Liver (tissue), 10 donors: ENCODE measurements at places on chromosomes 3 and 15.
A peak's percentile ranks its signal among the peaks of the same experiment; 100 is the strongest.

- H3K36me3 ChIP-seq, result peaks cover 6% of the 10 kb centered on the region
- H3K4me3 ChIP-seq, result no peak overlapping the region
- H3K27me3 ChIP-seq, result no peaks in the 10 kb centered on the region
- H3K4me1 ChIP-seq, result no peaks in the 10 kb centered on the region
These were observed 18.0 kb downstream of the KLHL24 start for GRCh38 chr3:183653209-183654064.

GRCh38 chr15:74777769-74778598 is 3.9 kb upstream of the CSK start:
- H3K4me3 ChIP-seq, result no peak overlapping the region
- H3K27me3 ChIP-seq, result no peaks in the 10 kb centered on the region
- peaks cover 40% of the 10 kb centered on the region for H3K4me1 ChIP-seq
- peak overlapping the region; percentile 44 for H3K27ac ChIP-seq
- H3K36me3 ChIP-seq, result no peaks in the 10 kb centered on the region

DNA sequence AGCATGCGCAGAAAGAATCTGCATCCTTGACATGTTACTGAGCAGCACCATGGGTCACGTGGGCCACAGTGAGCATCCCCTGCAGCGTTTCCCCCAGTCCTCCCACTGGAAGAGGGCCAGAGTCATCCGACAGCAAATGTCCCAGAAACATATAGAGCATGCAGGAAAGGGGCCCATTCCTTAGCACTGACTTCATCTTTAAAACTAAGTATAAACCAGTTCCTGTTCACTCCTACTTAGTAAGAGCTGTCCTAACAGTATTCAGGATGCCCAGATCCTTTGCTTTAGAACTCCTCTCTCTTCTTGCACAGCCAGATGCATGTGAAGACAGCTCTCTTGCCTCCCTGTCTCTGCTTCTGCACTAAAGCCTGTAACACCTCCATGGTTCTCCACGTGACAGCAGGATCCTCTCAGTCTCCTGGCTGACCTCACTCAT is 79.3 kb upstream of the OXTR start:
- no peaks in the 10 kb centered on the region for H3K36me3 ChIP-seq
- no peaks in the 10 kb centered on the region for H3K27me3 ChIP-seq
- no peaks in the 10 kb centered on the region for H3K4me1 ChIP-seq
- no peak for DNase-seq

DNA sequence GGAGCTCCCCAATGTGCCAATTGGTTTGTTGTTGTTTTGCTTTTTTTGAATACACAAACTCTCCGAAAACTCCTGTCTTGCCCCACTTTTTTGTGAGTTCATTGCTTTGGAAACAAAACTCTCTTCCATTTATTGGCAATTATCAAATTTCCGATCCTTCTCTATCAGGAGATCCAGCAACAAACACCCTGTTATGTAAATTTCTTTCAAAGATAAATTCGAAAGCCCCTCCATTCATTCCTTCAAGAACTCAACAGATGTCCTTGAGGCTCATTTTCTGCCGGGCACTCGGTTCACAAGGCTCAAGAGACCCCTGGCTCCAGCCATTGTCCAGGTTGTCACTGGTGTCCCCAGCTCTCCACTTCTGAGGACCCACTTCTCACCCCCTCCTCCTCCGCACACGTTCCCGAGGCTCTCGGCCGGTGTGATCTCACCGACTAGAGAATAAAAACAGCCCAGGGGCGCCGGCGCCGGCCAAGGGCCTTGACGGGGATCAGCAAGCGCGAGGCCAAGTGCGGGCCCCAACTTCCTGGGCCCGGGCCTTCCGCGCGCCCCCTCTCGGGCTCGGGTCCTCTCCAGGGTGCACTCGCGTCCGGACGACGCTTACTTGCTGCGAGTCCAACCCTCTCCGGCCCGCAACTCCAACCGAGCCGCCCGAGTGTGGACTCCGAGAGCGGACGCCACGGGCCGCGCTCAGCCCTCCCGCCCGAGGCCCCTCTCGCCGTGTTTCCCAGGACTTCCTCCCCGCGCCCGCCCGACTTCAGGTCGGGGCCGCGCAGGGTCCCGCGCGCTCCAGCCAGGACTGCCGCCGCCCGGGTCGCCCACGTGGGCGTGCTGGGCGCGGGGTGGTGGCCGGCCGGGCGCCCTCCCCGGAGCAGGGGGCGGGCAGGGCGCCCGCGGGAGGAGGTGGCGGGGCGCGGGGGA is 533 bp upstream of the SMAD3 start:
- peak overlapping the region; percentile 82 for H3K4me3 ChIP-seq
- no peaks in the 10 kb centered on the region for H3K27me3 ChIP-seq
- H3K27ac ChIP-seq, result peak overlapping the region; percentile 95
- H3K4me1 ChIP-seq, result peaks cover 37% of the 10 kb centered on the region
- DNase-seq, result no peak

- H3K27ac ChIP-seq, result no peak overlapping the region
- H3K36me3 ChIP-seq, result no peaks in the 10 kb centered on the region
- H3K27me3 ChIP-seq, result no peaks in the 10 kb centered on the region
- DNase-seq, result no peak
These were observed 157.9 kb downstream of the MEX3B start for GRCh38 chr15:81887912-81888311.

GRCh38 chr15:77480859-77481633 is 60.4 kb downstream of the HMG20A start:
- H3K4me1 ChIP-seq, result no peaks in the 10 kb centered on the region
- H3K4me3 ChIP-seq, result no peak overlapping the region
- no peak for DNase-seq
- H3K27ac ChIP-seq, result no peak overlapping the region
- H3K36me3 ChIP-seq, result peaks cover 31% of the 10 kb centered on the region

DNA sequence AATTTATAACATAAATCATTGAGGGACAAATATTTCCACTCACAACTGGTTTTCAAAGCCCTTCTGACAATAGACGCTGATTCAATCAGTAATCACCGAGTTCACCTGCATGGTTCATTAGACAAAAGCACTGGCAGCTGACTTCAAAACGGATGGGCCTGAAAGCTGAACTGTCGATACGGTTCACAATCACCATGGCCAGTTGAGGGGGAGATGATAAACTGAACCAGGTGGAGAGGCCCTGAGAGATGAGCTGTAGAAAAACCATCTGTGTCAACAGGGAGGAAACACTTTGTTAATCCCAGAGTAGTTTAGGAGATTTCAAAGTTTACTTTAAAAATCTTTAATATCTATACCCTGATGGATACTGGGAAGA is 75.0 kb downstream of the PEX5L start:
- no peak for DNase-seq
- no peaks in the 10 kb centered on the region for H3K4me1 ChIP-seq
- no peaks in the 10 kb centered on the region for H3K36me3 ChIP-seq

DNA sequence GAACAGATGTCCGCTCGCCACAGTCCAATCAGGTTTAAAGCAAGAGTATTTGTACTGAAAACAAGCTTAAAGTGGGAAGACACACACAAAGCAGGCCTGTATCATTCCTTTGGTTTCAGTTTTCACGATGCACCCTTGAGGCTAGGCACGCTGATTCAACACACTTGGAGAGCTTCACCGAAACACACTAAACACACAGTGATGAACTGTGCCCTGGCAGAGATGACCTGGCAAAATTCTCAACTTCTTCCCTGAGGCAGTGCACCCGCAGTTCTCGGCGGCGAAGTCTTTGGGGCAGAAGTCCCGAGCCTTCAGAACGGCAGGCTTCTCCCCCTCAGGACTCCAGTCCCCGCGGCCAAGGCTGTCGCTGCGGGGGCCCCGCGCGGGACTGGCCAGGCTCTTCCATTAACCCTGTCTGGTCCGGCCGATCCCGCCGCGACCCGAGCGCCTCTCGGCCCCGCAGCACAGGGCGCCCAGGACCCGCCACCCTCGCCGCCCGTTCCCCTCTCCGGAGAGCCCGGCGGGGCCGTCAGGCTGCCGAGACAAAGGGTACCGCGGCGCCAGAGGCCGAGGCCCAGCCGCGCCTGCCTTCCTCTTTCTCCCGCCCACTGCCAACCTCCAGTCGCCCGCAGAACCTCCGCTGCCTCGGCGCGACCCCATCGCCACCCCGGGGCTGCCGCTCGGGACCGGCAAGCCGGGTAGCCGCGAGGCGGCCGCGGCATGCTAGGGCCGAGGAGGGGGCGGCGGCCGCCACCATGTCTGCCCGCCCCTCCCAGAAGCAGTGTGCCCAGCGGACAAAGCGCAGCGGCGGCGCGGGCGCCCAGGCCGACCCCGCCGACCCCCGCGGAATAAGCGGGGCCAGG is 792 bp downstream of the GABPB1 start:
- H3K4me3 ChIP-seq, result peak overlapping the region; percentile 98
- H3K36me3 ChIP-seq, result no peaks in the 10 kb centered on the region
- H3K4me1 ChIP-seq, result peaks cover 38% of the 10 kb centered on the region
- peak; percentile 69 for DNase-seq

GRCh38 chr3:24521420-24522145 is 26.9 kb upstream of the THRB start:
- no peaks in the 10 kb centered on the region for H3K27me3 ChIP-seq
- H3K36me3 ChIP-seq, result no peaks in the 10 kb centered on the region
- peak overlapping the region; percentile 50 for H3K4me3 ChIP-seq
- H3K27ac ChIP-seq, result peak overlapping the region; percentile 59

GRCh38 chr3:161905520-161906132 is 409.0 kb downstream of the OTOL1 start:
- H3K36me3 ChIP-seq, result no peaks in the 10 kb centered on the region
- H3K4me3 ChIP-seq, result no peak overlapping the region
- DNase-seq, result no peak
- no peak overlapping the region for H3K27ac ChIP-seq
- H3K4me1 ChIP-seq, result no peaks in the 10 kb centered on the region

DNA sequence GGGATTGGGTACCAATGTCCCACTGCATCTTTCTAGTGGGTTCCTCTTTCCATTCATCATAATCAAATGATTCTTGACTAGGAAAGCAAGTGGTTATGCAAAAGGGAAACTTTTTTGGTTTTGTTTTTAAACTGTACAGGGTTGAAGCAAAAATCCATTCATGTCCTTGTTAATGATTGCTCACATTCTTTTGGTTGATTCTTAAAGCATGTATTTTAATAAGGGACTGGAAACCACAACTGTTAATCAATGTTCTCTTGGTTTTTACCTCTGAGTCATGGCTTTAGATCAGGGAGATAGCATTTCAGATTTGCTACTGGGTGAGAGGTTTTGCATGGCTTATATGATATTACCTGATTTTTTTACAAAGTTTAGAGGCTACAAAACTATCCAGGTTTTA is 371.7 kb upstream of the RGMA start:
- no peaks in the 10 kb centered on the region for H3K36me3 ChIP-seq
- no peak for DNase-seq
- peaks cover 2% of the 10 kb centered on the region for H3K27me3 ChIP-seq
- no peaks in the 10 kb centered on the region for H3K4me1 ChIP-seq
- no peak overlapping the region for H3K27ac ChIP-seq

GRCh38 chr3:25663347-25663868 is 1.3 kb downstream of the TOP2B start:
- H3K4me3 ChIP-seq, result peak overlapping the region; percentile 59
- peaks cover 17% of the 10 kb centered on the region for H3K4me1 ChIP-seq
- H3K27ac ChIP-seq, result peak overlapping the region; percentile 94
- H3K36me3 ChIP-seq, result no peaks in the 10 kb centered on the region
- DNase-seq, result peak; percentile 41

DNA sequence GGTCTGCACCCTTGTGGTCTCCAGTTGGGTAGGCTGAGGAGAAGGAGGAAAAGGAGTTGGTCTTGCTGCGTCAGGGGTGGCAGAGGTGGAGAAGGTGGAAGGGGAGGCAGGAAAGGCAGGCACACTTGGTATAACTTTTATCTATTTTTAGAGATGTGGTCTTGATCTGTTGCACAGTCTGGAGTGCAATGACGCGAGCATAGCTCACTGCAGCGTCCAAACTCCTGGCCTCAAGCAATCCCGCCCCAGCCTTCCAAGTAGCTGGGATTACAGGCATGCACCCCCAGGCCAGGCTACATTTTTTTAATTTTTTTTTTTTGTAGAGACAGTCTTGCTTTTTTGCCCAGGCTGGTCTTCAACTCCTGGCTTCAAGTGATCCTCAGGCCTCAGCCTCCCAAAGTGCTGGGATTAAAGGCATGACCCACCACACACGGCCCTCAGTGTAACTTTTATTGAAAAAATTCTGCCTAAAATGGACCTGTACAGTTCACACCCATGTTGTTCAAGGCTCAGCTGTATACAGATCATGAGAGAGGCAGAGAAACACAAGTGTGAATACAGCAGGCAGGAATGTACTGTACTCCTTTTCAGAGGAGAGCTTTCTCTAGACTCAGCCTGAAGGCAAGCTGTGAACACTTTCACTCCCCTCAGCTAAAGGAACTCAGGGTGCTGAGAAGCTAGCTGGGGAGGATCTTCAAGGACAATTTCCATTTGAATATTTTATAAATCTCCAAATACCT is 2.1 kb upstream of the RHOV start:
- no peak overlapping the region for H3K4me3 ChIP-seq
- H3K27me3 ChIP-seq, result no peaks in the 10 kb centered on the region
- no peak overlapping the region for H3K27ac ChIP-seq
- H3K36me3 ChIP-seq, result no peaks in the 10 kb centered on the region

GRCh38 chr3:42035816-42036482 is 55.2 kb upstream of the TRAK1 start:
- no peaks in the 10 kb centered on the region for H3K27me3 ChIP-seq
- DNase-seq, result no peak
- peak overlapping the region; percentile 78 for H3K27ac ChIP-seq
- no peaks in the 10 kb centered on the region for H3K36me3 ChIP-seq
- no peak overlapping the region for H3K4me3 ChIP-seq

DNA sequence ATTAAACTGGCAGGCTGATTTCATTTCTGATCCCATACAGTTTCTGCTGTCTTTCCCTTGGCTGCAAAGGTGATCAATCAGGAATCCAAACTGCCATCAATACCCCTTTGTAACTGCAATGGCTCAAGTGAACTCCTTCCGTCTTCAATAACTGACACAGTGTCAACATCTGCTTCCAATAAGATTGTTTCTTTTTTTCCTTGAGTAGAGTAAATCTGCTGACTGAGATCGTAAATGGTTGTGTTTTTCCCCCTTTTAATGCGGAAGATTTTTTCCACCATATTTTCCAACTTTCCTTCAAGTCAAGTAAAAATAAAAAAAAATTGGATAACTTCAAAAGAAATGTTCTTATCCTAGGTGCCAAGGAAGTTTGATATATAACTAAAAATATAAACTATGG is 48.7 kb downstream of the VGLL3 start:
- H3K27me3 ChIP-seq, result peaks cover 2% of the 10 kb centered on the region
- H3K4me3 ChIP-seq, result no peak overlapping the region
- H3K27ac ChIP-seq, result no peak overlapping the region
- H3K36me3 ChIP-seq, result no peaks in the 10 kb centered on the region

- H3K27me3 ChIP-seq, result no peaks in the 10 kb centered on the region
- H3K36me3 ChIP-seq, result no peaks in the 10 kb centered on the region
- H3K4me3 ChIP-seq, result no peak overlapping the region
- no peak overlapping the region for H3K27ac ChIP-seq
- H3K4me1 ChIP-seq, result no peaks in the 10 kb centered on the region
These were observed 19.1 kb downstream of the KLHL6 start for GRCh38 chr3:183536238-183536880.

- DNase-seq, result no peak
- no peaks in the 10 kb centered on the region for H3K27me3 ChIP-seq
- H3K4me1 ChIP-seq, result peaks cover 6% of the 10 kb centered on the region
- no peaks in the 10 kb centered on the region for H3K36me3 ChIP-seq
These were observed 108.4 kb downstream of the PTPRG start for GRCh38 chr3:61669668-61670299.

GRCh38 chr3:51622868-51623267 is 48.2 kb upstream of the TEX264 start:
- no peaks in the 10 kb centered on the region for H3K27me3 ChIP-seq
- peaks cover 3% of the 10 kb centered on the region for H3K36me3 ChIP-seq
- no peak overlapping the region for H3K27ac ChIP-seq
- no peak overlapping the region for H3K4me3 ChIP-seq
- H3K4me1 ChIP-seq, result peaks cover 42% of the 10 kb centered on the region

- H3K27ac ChIP-seq, result no peak overlapping the region
- DNase-seq, result no peak
- no peaks in the 10 kb centered on the region for H3K36me3 ChIP-seq
- H3K4me3 ChIP-seq, result no peak overlapping the region
- peaks cover 16% of the 10 kb centered on the region for H3K4me1 ChIP-seq
- H3K27me3 ChIP-seq, result no peaks in the 10 kb centered on the region
These were observed 69.9 kb downstream of the OXNAD1 start for GRCh38 chr3:16334909-16335308.
